Small intestine (tissue), 16 donors: ENCODE measurements at places on chromosomes 6 and 20. TPM values are rescaled to one million over a fixed set of nuclear protein-coding genes. Genes with fewer than 3 reads are reported as not detected.

Gene LRRC73
- 0.22 TPM for polyA plus RNA-seq

Gene CALHM6
- 7.3 TPM for polyA plus RNA-seq

Gene TFB1M
- 16.0 TPM for polyA plus RNA-seq

Gene TRMT11
- 11.1 TPM for polyA plus RNA-seq

Gene METTL24
- polyA plus RNA-seq = not detected

Gene JPH2
- 0.22 TPM for polyA plus RNA-seq

Gene PTCHD4
- not detected for polyA plus RNA-seq

Gene LAMA2
- 0.81 TPM for polyA plus RNA-seq

Gene NHLRC1
- 5.2 TPM for polyA plus RNA-seq

Gene HIVEP2
- polyA plus RNA-seq = 3.5 TPM

Gene LY6G5C
- polyA plus RNA-seq = 3.2 TPM

Gene ASF1A
- polyA plus RNA-seq = 13.9 TPM

Gene SLPI
- 87.6 TPM for polyA plus RNA-seq

Gene TSBP1
- not detected for polyA plus RNA-seq

Gene PHF3
- 8.1 TPM for polyA plus RNA-seq

Gene EGFL8
- polyA plus RNA-seq = 11.6 TPM

Gene PIGT
- 85.2 TPM for polyA plus RNA-seq

Gene GRIK2
- polyA plus RNA-seq = not detected

Gene PNLDC1
- not detected for polyA plus RNA-seq

Gene AKAP7
- polyA plus RNA-seq = 11.6 TPM

Gene EYS
- not detected for polyA plus RNA-seq

Gene SLC17A9
- 11.2 TPM for polyA plus RNA-seq

Gene AP5S1
- 12.4 TPM for polyA plus RNA-seq

Gene LTB
- polyA plus RNA-seq = 19.7 TPM

Gene FNDC11
- 0.22 TPM for polyA plus RNA-seq

Gene CYP24A1
- 0.03 TPM for polyA plus RNA-seq

Gene BNIP5
- 26.7 TPM for polyA plus RNA-seq

Gene LCA5
- polyA plus RNA-seq = 1.1 TPM

Gene SAMD3
- 2.4 TPM for polyA plus RNA-seq

Gene SDHAF4
- polyA plus RNA-seq = 6.7 TPM

Gene AK9
- polyA plus RNA-seq = 4.3 TPM

Gene NPEPL1
- 30.4 TPM for polyA plus RNA-seq

Gene SAMD5
- 7.6 TPM for polyA plus RNA-seq

Gene HMGCLL1
- not detected for polyA plus RNA-seq

Gene C20orf202
- 0.67 TPM for polyA plus RNA-seq

Gene NFS1
- 29.0 TPM for polyA plus RNA-seq

Gene PANK2
- 18.9 TPM for polyA plus RNA-seq

Gene ABHD16B
- 0.67 TPM for polyA plus RNA-seq

Gene SLC17A3
- not detected for polyA plus RNA-seq

Gene COL11A2
- polyA plus RNA-seq = 7.5 TPM

Gene KCNK15
- polyA plus RNA-seq = 0.35 TPM

Gene ESR1
- not detected for polyA plus RNA-seq

Gene C6orf15
- not detected for polyA plus RNA-seq

Gene KCNG1
- 1.4 TPM for polyA plus RNA-seq

Gene KCNB1
- not detected for polyA plus RNA-seq

Gene TUBB
- 47.0 TPM for polyA plus RNA-seq

Gene FRMD1
- 0.15 TPM for polyA plus RNA-seq

Gene TMEM74B
- polyA plus RNA-seq = 10.5 TPM

Gene ETV7
- 7.4 TPM for polyA plus RNA-seq

Gene DSP
- polyA plus RNA-seq = 40.0 TPM

Gene GSTA4
- polyA plus RNA-seq = 81.0 TPM

Gene MOXD1
- polyA plus RNA-seq = 2.5 TPM

Gene CD2AP
- polyA plus RNA-seq = 66.6 TPM

Gene TTK
- polyA plus RNA-seq = 0.45 TPM

Gene HLA-DMA
- 76.5 TPM for polyA plus RNA-seq
